PC-3 (cell line): ENCODE measurements at places on chromosomes 7 and 10.

- peak; percentile 81 for DNase-seq
Observed at GRCh38 chr7:35519971-35520809, 174.7 kb downstream of the HERPUD2 start.

GRCh38 chr7:115822380-115822779 is 208.2 kb downstream of the TFEC start:
- DNase-seq = no peak

- peak; percentile 69 for DNase-seq
Observed at GRCh38 chr7:141785706-141786552, 4.1 kb upstream of the TAS2R5 start.

DNA sequence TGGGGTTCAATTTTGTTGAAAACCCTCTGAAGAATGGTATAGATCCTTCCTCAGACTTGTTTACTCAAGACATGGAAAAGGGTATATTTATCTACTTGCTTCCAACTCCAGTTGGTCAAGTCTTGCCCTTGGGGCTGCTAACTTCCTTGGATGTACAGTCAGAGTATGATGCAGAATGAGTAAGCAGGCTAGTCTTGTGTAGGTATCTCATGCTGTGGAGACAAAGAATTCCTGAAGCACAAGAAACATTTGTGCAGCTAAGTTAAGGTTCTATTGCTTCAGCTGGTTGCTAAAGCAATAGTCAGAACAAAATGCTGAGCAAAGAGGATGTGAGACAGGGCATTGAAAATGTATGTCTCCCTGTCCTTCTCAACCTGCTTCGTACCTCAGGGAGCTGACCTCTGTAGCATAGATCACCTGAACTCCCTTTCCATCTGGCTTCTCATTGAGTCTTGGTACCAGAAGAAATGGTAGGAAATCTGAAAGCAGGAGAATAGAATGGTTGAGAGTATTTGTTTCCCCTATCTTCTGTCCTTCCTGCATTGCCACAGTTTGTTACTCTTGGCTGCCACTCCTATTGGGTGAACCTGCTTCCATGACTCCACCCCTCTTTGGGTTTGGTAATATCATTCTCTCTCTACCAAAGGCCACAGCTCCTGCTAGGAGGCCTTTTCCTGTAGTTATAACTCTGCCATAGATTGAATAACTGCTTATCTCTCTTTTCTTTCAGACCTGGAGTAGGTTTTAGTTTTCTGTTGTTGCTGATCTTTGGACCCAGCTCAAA is 346.0 kb downstream of the PHF14 start:
- peak; percentile 79 for DNase-seq

DNA sequence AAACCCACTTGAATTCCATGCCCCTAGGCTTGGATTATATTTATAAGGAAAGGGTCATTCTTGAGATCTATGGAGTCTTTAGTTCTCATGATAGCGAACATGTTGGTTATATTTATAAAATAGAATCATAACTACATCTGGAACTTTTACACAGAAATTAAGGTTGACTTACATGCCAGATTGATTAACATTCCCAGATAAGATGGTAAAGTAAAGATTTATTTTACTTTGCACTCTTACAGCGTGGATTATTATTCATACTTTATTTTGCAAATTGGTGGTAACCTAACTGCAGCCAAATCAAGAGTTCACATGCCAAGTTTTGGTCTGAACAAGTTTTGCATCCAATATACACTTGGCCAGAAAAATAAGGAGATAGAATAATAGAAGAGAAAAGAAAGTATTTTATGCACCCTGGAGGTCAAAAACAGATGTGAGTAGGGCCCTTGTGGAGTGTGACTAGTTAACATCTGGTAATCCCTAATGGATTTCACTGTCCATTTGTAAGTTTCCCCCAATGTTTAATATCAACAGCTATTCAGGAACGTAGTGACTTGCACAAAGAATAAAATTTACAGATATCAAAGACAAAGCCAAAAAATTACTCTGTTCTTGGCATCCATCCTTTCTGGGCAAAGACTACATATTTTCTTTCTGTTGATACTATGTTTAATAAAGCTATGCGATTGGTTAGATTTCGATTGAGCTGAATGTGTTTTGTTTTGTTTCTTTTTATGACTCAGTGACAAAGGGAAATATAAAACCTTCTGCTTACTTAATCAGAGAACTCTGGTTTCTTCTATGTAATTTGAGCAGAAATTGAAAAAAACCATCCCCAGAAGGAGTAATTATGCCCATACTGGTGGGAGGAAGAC is 10.1 kb upstream of the TMEM26 start:
- peak; percentile 90 for DNase-seq

DNA sequence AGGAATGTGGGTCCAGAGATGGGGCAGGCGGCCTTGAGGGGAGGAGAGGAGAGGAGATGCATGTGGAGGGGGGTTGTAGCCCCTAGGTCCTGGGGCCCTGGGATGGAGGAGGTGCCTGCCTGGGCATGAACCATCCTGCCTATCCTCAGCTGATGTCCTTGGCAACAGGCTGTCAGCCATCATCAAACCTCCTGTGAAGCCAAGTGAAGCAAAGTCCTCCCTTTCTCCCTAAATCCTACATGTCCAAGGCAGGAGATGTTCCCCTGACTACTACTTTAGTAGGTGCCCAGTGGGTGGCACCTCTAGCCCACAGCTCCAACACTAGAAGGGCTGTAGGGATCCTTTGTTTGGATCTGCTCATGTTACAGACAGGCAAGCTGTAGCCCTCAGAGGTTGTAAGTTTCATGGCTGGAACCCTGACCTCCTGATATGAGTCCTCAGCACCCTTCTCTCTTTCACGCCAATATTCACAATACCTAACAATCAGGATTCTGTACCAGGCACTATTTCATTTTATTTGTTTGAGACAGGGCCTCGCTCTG is 66.6 kb upstream of the SYPL1 start:
- DNase-seq = peak; percentile 86

GRCh38 chr7:38335128-38335491 is 61.7 kb upstream of the TARP start:
- DNase-seq = no peak

GRCh38 chr10:115355162-115355760 is 262.1 kb downstream of the ATRNL1 start:
- peak; percentile 62 for DNase-seq
